ENCODE measurements at places on chromosomes 13 and 19.

GRCh38 chr13:98599502-98600328, 22.8 kb upstream of the STK24 start:
- DNase-seq: no peak

DNA sequence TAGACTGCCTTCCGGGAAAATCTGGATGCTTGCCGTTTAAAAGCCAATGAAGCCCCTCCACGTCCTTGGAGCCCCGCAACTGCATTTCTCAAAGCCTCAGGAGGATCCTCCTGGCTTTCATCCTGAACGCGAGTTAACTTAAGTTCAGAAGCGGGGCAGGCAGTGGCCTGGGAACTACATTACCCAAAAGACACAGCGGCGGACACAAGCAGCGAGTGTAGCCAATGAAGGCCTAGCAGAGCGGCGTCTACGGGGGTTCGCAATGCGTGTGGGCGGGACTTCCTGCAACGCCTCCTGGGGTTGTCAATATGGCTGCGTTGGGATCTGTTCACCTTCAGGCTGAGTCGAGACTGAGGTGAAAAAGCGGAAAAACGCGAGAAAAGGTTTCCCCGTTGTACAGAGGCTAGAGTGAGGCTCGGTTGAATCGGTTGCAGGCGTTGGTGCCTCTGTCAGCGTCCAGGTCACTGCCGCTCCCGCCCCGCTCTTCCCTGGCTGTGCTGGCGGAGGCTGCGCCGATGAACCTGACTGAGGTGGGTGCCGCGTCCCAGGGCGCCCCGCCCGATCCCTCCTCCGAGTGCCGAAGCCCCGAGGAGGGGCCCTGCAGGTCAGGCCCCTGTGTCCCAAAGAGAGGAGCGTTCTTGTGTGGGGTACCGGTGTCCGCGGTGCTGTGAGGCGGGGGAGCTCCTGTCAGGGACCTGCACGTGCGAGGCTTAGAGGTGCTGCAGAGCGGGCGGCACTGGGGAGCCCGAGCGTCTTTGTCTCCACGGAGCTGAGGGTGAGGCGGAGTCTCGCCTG, at the start of gene ZNF17:
Gene ZNF17 (plus strand): TSS at position 285 of the 795 bp plus-strand sequence. CDS start 2,455 bp downstream, outside the sequence.
- DNase-seq: peak; percentile 86

GRCh38 chr19:51686171-51686570, 7.0 kb upstream of the SPACA6 start:
- DNase-seq: no peak

GRCh38 chr19:1266129-1266915, 2.8 kb upstream of the CIRBP start:
- DNase-seq: no peak

GRCh38 chr19:17685451-17686022, 2.6 kb downstream of the UNC13A start:
- DNase-seq: no peak

GRCh38 chr19:55206664-55207500, 2.4 kb downstream of the PTPRH start:
- peak; percentile 34 for DNase-seq

GRCh38 chr13:113632706-113633484, 25.1 kb downstream of the ATP4B start:
- DNase-seq: no peak

- no peak for DNase-seq
Observed at GRCh38 chr13:50485979-50486935, 357.2 kb downstream of the DLEU7 start.

GRCh38 chr13:32609428-32609827, 23.2 kb downstream of the PDS5B start:
- no peak for DNase-seq

GRCh38 chr13:28684257-28684656, 25.3 kb downstream of the POMP start:
- DNase-seq: no peak

- no peak for DNase-seq
Observed at GRCh38 chr13:37097076-37097475, 8.4 kb downstream of the CSNK1A1L start.

DNA sequence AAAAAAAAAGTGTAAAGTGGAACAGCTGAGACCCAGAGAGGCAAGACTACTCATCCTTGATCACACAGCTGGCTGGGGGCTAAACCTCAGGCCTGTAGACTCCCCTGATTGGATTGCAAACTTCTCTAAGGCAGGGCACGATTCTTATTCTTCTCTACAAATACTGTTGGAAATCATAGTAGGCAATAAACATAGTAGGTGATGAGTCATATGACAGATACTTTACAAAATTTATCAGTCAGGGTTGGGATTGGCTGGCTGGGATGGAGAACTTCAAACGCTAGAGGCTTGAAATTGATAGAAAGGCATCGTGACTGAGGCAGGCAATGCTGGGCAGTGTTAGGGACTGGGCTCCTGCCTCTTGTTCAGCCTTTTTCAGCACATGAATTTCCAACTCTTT, 5.9 kb upstream of the MATK start:
- no peak for DNase-seq

DNA sequence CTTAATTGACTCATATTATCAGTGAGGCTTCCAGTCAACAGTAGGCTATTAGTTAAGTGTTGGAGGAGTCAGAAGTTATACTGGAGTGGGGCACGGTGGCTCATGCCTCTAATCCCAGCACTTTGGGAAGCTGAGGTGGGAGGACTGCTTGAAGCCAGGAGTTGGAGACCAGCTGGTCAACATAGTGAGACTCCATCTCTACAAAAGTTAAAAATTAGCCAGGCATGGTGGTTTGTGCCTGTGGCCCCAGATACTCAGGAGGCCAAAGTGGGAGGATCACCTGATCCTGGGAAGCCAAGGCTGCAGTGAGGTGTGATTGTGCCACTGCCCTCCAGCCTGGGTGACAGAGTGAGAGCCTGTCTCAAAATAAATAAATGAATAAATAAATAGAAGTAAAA, 53.2 kb downstream of the COMP start:
- DNase-seq: no peak
